ENCODE measurements at places on chromosomes 16 and 17. TPM values are rescaled to one million over a fixed set of nuclear protein-coding genes. Genes with fewer than 3 reads are reported as not detected.
A peak's percentile ranks its signal among the peaks of the same experiment; 100 is the strongest.

DNA sequence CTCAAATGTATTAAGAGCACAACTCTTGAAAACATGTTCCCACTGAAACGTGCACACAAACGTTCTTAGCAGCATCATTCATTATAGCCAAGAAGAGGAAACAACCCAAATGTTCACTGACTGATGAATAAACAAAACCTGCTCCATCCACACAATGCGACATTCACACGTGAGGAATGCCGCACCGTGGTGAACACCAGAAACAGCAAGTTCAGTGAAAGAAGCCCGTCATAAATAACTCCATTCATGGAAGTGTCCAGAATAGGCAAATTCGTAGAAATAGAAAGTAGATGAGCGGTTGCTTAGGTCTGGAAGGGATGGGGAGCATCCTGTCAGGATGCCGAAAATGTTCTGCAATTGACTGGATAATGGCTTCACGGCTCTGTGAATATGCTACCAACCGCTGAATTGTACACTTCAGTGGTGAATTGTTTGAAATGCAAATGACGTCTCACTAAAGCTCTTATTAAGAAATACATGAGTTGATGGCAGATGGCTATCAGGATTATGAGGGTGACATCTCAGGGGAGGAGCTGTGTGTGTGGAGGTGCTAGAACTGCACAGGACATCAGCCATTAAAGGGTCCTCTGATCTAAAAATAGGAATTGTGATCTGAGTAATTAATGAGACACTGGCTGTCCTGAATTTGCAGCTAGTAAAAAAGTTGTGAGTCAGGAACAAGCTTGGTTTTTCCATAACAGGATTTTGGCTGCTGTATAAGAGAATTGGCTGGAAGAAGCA, 771.0 kb downstream of the KCNJ18 start:
- no peak for DNase-seq
- H3K27ac ChIP-seq = no peak overlapping the region
- H3K4me1 ChIP-seq = no peaks in the 10 kb centered on the region
- H3K36me3 ChIP-seq = no peaks in the 10 kb centered on the region
- no peak overlapping the region for H3K4me3 ChIP-seq

DNA sequence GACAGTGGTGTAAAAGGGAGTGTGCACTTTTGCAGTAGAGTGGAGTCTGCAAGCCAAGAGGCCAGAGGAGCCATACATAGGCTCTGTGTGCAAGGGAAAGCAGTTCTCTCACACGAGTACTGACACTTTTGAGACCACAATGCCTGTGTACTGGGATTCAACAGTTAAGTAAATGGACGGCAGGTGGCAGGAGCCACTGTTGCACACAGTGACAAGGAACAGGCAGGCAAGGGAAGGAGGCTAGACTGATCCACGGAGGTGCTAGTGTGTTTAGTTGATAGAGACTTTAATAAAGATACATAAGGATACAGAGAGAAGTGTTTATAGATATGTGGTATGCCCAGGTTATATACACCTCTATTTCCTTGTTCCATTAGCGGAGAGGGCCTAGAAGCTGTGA, 67.0 kb downstream of the MPRIP start:
- no peaks in the 10 kb centered on the region for H3K36me3 ChIP-seq
- peak overlapping the region; percentile 72 for H3K27ac ChIP-seq
- H3K27me3 ChIP-seq = no peaks in the 10 kb centered on the region
- H3K4me3 ChIP-seq = no peak overlapping the region
- no peak for DNase-seq

- H3K4me3 ChIP-seq = no peak overlapping the region
- no peaks in the 10 kb centered on the region for H3K36me3 ChIP-seq
- DNase-seq = no peak
- no peaks in the 10 kb centered on the region for H3K27me3 ChIP-seq
- H3K4me1 ChIP-seq = peaks cover 34% of the 10 kb centered on the region
- H3K27ac ChIP-seq = no peak overlapping the region
Measured at GRCh38 chr16:58051821-58052603, 26.5 kb downstream of the MMP15 start.

The SP6 gene
- polyA plus RNA-seq = 0.22 TPM

DNA sequence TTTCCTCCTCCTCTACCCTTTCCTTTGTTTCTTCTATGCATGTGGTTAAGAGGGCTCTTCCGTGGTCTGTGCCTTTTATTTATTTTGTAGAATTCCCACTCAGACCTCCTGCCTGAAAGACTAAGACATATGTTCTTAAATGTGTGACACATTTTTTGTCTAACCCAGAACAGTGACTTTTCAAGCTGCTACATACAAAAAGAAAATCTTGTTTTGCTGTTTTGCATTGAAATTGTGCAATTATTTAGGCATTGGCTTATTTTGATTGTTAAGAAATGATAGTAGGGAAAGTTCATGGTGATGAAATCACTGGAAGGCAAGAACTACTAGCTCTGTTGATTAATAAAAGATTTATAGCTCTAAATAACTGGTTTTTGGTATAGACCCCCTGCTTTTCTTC, 76.8 kb downstream of the TUBD1 start:
- no peak overlapping the region for H3K27ac ChIP-seq
- DNase-seq = no peak
- H3K4me3 ChIP-seq = no peak overlapping the region
- peaks cover 60% of the 10 kb centered on the region for H3K36me3 ChIP-seq
